ENCODE measurements at places on chromosomes 13 and 19.

- no peak for DNase-seq
These were observed 5.7 kb downstream of the ZNF574 start for GRCh38 chr19:42081584-42082203.

- no peak for DNase-seq
These were observed 136.7 kb downstream of the SIPA1L3 start for GRCh38 chr19:38043649-38044144.

- DNase-seq = no peak
These were observed 845.9 kb upstream of the PCDH9 start for GRCh38 chr13:68076046-68076445.

GRCh38 chr13:62057286-62057685, 641.6 kb upstream of the PCDH20 start:
- DNase-seq = no peak

DNA sequence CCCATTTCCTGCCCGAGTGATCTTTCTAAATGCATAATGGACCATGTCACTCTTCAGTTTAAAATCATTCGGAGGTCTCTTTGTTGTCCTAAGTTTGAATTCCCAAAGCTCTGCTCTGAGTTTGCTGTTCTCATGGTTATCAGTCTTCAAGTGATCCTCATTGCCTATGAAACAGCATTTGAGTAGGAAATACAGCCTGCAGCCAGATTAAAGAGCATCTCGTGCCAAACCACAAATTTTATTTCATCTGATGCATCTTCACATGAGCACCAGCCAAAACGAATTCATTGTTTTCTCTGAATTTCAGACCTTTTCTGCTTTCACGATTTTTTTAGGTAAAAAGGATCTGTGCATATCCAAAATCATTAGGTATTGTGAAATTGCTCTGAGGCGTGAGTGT, 299.6 kb downstream of the TDRD3 start:
- DNase-seq = no peak
